RWPE2 (cell line): ENCODE measurements at places on chromosomes 1 and 21.

- no peak for DNase-seq
Observed at GRCh38 chr21:17196623-17197022, 316.2 kb upstream of the CXADR start.

- no peak for DNase-seq
Observed at GRCh38 chr21:21079646-21080045, 81.4 kb downstream of the NCAM2 start.

DNA sequence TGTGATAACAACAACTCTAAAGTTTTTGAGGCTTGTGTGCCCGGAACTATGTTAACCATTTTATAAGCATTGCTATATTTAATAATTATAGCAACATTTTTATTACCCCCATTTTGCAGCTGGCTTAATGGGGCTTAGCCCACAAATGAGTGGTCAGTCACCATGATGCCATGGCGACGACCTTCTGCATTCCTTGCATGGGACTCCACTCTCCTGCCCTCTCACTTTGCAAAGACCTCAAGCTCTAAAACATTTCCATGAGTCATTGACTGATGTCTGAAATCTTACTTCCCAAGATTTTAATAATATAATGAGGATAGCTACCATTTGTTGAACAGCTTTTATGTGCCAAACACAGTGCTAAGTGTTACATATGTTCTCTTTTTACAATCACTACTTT, 15.4 kb downstream of the NGF start:
- DNase-seq: no peak

DNA sequence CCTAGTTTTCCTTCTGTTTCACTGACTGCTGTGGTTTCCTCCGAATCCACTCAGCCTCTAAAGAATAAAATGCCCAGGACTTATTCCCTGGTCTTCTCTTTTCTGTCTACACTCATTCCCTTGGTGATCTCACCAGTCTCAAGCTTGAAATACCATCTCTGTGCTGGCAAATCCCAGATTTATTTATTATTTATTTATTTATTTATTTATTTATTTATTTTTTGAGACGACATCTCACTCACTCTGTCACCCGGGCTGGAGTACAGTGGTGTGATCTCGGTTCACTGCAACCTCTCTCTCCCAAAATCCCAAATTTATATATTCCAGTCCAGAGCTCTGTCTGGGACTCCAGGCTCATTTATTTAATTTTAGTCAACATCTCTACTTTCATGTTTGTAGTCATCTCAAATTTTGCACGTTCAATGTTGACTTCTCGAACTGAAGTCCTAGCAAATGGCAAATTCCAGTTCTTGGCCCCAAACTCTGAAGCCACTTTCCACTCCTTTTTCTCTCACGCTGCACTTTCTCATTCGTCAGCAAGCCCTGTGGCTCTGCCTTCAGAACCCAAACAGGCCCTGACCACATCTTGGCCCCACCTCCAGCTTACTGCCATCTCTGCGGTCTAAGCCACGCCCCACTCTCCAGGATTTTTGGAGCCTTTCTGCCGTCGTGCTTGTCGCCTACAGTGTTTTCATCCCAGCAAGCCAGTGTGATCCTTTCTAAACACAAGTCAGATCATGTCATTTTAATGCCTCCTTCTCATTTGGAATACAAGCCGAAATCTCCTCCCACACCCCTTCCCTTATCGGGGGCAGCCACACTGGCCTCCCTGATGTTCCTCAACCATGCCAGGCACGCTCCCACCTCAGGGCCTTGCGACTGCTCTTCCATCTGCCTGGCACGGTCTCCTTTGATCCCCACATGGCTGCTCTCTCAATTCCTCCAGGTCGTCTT, 14.2 kb upstream of the TENT5B start:
- no peak for DNase-seq

- DNase-seq: no peak
Observed at GRCh38 chr1:155205035-155205434, 2.7 kb downstream of the THBS3 start.

DNA sequence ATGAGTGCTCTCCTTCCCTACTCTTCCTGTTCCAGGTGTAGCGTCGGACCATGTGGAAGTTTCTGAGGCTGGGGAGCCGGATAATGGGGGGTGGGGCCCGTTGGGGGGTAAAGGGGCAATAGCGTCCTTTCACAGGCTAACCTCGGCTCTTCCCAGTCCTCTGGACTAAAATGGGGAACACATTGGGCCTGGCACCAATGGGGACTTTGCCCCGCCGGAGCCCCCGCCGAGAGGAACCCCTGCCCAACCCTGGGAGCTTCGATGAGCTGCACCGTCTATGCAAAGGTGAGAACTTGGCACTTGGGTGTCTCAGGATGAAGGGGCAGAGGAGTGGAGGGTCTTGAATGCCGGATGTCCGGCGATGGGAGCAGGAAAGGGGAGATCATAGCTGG, 456 bp downstream of the TOMM40L start:
- DNase-seq: no peak

DNA sequence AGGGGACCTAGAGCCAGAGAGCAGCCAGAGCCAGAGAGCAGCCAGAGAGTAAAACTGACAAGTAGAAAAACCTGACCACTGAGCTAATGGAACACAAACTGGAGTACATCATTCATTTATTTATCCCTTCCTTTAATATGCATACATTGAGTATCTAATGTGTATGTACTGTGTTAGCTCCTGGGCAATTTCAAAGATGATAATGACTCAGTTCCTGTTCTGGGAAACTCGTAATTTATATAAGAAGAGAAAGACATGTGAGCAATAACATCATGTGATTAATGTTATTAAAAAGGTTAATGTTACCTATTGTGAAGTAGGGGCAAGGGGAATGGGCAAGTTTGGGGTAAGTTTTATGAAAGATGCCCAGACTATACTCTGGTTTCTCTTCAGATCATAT, 199.9 kb downstream of the TNR start:
- no peak for DNase-seq

- DNase-seq: no peak
Observed at GRCh38 chr1:187853505-187853904, 1024.8 kb downstream of the PLA2G4A start.

DNA sequence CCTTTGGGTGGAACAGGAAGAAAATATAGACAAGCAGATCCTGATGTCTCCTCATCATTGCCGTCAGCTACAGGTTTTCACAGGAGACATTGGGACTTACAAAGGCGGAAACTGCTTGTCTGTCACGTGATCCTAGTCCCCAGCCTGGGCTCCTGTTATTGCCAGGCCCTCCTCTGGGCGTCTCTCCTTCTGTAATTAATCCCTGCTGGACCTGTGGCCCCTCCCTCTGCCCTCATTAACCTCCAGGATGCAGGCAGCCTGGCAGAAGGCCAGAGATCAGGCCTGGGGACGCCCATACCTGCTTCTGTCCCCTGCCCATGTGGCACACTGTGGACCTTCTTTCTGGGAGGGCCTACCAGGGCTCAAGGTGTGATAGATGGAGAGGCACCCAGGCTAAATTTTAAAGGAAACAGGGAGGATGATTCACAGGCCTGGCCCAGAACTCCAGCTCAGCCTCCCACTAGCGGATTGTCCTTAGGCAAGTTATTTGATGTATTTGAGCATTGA, 2.4 kb downstream of the S100A5 start:
- peak; percentile 41 for DNase-seq

DNA sequence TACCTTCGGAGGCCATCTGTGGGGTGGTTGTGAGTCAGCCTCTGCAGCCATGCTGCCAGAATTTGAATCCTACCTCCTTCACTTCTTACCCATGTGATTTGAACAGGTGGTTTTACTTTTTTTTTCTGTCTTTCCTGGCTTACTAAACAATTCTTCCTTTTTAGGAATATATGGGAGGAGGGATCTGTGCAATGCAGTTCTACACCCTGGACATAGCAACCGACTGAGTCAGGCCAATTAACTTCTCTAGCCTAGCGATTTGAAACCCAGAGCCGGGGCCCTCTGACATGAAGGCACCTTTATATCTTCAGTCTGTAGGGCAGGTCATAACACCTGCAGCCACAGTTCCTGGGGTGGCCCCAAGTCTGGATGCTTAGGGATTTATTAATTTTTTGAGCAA, 83.6 kb downstream of the ST6GALNAC3 start:
- no peak for DNase-seq

GRCh38 chr21:34022627-34023335, 50.6 kb upstream of the MRPS6 start:
- DNase-seq: no peak

GRCh38 chr1:9361630-9362260, 69.1 kb downstream of the SPSB1 start:
- no peak for DNase-seq

GRCh38 chr1:115908565-115909274, 67.6 kb upstream of the SLC22A15 start:
- no peak for DNase-seq

DNA sequence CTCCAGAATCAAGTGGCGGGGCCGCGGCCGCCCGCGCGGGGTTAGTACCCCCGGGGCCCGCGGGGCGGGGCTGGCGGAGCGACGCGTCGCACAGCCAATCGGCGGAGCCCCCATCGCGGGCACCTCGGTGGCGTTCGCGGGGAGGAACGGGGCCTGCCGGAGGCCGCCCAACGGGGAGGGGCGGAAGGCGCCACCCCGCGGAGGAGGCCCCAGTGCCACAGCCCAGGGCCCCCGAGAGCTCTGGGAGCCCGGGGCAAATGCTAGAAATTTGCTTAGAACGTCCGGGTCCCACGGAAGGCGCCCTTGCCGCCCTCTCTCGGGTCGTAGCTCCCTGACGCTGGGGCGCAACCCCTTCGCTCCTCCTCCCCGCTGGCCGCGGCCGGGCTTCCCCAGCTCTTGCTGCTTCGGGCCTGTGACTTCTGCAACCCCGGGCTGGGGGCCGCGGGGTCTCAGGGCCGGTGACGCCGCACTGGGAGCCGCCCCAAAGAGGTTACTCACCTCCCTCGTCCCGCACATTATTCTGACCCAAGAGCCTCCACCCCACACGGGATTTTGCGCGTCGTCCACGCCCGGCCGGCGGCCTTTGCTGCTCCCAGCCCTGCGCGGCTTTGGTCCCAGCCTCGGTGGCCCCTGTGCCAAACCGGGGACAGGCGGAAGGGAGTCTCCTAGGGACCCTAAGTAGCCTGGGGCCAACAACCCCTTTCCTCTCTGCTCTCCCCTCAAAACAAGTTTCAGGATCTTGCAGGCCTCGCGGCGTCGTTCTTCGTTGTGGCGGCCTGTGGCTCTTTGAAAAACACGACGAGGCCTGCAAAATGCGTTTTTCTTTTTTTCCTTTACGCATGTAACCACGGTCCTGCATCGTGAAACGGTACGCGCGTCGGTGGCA, at the start of gene RUNX3:
TSS of gene RUNX3 (minus strand) at position 17 of the 886 bp plus-strand sequence. CDS start 408 bp downstream, outside the sequence.
- DNase-seq: no peak

GRCh38 chr1:87196110-87196827, 132.4 kb upstream of the LMO4 start:
- no peak for DNase-seq

- DNase-seq: no peak
Observed at GRCh38 chr21:29346281-29346680, 47.6 kb downstream of the BACH1 start.

- DNase-seq: no peak
Observed at GRCh38 chr1:54619749-54620148, 3.6 kb downstream of the FAM151A start.

- DNase-seq: no peak
Observed at GRCh38 chr21:28761674-28762356, 230.9 kb downstream of the LTN1 start.

GRCh38 chr21:35988416-35989137, 71.7 kb downstream of the SETD4 start:
- no peak for DNase-seq

GRCh38 chr1:18109756-18110597, 2.4 kb downstream of the IGSF21 start:
- DNase-seq: no peak

DNA sequence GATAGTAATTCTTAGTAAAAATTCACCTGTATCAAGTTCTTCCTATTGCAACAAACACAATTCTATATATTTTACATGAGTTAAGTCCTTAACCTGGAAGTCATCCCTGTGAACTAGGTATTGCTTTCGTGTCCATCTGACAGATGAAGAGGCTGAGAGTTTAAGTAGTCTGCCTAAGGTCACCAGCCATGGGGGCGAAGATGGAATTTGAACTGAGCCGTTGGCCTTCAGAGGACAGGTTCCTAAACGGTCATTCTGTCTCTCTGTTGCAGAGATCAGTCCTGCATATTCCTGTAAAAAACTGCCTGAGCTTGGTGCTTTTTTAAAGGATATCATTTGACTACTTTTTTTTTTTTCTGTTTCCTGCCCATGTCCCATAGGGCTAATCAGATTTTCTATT, 10.2 kb upstream of the POFUT2 start:
- DNase-seq: no peak

DNA sequence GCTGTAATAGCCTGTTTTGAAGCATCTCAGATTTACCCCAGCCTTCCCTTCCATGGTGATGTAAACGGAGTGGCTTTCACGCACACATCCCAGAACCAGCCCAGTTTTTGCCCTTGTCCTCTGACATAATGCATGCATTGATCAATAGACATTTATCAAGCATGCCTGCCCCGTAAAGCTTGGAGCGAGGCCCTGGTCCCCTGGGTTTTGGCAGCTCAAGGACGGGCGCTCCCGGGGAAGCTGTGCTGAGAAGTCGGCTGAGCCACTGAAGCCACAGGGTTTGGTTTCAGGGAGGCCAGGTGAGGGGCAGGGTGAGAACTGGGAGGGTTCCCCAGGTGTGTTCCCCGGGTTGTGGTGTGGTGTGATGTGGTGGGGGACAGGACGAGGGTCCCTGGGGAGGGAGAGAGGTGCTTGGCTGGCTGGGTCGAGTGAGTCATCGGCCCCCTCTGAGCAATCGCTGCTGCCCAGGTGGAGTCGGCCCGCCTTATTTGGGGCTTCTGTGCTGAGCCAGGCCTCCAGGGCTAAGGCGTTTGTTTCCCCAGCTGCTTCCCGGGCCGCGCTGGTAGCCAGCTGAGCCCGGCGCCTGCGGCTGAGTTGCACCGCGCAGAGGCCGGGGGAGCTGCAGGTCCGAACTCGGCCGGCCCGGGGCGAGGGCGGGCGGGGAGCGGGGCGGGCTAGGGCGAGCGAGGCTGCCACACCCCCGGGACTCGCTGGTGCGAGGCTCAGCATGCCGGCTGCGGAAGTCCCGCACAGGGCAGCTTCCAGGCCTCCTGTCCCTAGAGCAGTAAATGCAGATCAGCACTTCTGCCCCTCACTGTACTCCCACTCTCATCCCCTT, 23.6 kb downstream of the ATP2B4 start:
- DNase-seq: peak; percentile 88

GRCh38 chr1:227929751-227930472, 17.8 kb downstream of the WNT9A start:
- no peak for DNase-seq

- no peak for DNase-seq
Observed at GRCh38 chr1:207628776-207629175, 16.2 kb upstream of the CR1L start.

- no peak for DNase-seq
Observed at GRCh38 chr1:93925206-93925605, 16.0 kb upstream of the GCLM start.
